ENCODE measurements at places on chromosomes 2 and 18.

DNA sequence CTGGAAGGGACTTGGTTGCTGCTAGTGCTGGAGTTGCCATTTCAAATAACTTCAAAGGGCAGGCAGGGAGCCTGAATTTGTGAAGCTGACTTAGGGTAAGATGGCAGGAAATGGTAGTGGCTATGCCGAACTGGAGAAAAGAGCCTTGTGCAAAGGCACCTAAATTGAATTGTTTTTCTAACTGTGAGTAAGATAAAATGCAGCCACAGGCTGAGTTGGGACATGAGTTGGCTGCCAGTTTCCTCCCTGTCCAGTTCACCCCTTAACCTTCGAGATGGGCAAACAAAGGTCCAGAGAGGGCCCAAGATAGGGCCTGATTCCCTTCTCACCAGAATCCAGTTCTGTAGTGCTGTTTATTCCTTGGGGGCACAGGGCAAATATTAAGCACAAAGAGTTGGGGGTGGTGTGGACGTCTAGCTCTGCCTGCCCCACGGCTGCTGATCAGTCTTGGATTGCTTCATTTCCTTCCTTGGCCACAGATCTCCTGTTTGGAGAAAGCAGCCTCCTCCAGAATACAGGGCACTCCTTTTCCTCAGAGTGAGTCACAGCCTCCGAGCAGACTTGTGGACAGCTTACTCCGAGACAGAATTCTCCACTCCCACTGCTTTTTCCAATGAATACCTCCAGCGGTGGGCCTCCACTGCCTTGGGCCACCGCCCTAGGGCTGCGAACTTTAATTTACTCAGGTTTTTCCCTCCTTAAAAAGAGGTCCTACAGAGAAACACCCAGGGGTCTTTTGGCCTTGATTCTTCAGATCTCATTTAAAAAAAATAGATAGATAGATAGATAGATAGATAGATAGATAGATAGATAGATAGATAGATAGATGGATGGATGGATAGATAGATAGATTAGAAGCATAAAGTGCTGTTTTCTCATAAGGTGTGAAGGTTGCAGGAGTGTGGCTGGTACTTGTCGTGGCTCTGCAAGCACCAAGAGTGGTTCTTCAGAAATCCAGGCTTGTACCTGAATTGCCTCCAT is 18.4 kb upstream of the SLC20A1 start:
- DNase-seq, result no peak
- H3K27ac ChIP-seq, result peak overlapping the region; percentile 59
- H3K27me3 ChIP-seq, result peaks cover 5% of the 10 kb centered on the region
- no peak overlapping the region for H3K4me3 ChIP-seq
- H3K4me1 ChIP-seq, result peaks cover 26% of the 10 kb centered on the region
- H3K36me3 ChIP-seq, result no peaks in the 10 kb centered on the region

- no peaks in the 10 kb centered on the region for H3K36me3 ChIP-seq
- H3K4me1 ChIP-seq, result no peaks in the 10 kb centered on the region
- DNase-seq, result no peak
- H3K4me3 ChIP-seq, result no peak overlapping the region
- H3K27me3 ChIP-seq, result peaks cover 11% of the 10 kb centered on the region
- no peak overlapping the region for H3K27ac ChIP-seq
Measured at GRCh38 chr18:68662754-68663153, 52.2 kb downstream of the TMX3 start.

DNA sequence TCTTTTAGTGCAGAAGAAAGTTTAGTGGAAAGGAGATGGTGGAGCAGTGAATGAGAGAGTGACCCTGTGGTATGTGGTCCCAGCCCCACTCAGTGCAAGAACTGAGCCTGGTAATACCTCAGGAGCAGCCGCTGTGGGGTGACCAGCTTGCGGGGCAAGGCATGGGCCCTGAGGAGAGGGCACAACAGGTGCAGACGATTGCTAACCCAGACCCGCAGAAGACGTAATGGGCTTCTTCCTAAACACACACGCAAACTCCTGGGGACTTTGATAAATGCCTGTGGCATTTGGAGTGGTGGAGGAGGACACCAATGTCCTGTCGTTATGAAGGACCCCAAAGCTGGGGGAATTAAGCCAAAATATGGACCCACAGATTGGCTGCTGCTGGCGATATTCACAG is 78.7 kb downstream of the GFPT1 start:
- H3K27ac ChIP-seq, result peak overlapping the region; percentile 25
- peaks cover 19% of the 10 kb centered on the region for H3K4me1 ChIP-seq
- DNase-seq, result no peak
- H3K36me3 ChIP-seq, result peaks cover 6% of the 10 kb centered on the region
- H3K4me3 ChIP-seq, result peak overlapping the region; percentile 84
- peaks cover 45% of the 10 kb centered on the region for H3K27me3 ChIP-seq

GRCh38 chr18:23106575-23106974 is 28.7 kb upstream of the CABLES1 start:
- H3K27me3 ChIP-seq, result no peaks in the 10 kb centered on the region
- peaks cover 23% of the 10 kb centered on the region for H3K4me1 ChIP-seq
- DNase-seq, result no peak
- H3K4me3 ChIP-seq, result peak overlapping the region; percentile 65

DNA sequence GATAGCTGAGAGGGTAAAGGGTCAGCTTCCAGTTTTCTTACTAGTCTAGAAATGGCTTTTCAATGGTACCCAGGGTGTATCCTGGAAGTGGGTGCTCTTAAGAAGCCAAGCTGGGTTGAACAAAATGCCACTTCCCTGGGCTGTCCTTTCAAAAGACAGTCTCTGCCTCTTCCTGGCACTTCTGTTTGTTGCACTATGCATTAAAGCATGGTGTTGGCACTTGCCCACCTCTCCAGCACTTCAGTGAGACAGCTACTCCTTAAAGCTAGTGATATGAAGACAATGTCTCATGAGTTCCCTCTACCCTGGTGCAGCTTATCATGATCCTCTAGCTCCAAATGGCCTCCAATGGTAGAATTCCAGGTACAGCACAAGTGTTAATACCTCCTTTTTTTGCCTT is 74.3 kb upstream of the IGFBP5 start:
- H3K36me3 ChIP-seq, result no peaks in the 10 kb centered on the region
- no peaks in the 10 kb centered on the region for H3K27me3 ChIP-seq
- H3K4me3 ChIP-seq, result no peak overlapping the region
- no peak for DNase-seq
- H3K27ac ChIP-seq, result no peak overlapping the region
- H3K4me1 ChIP-seq, result peaks cover 20% of the 10 kb centered on the region

- no peaks in the 10 kb centered on the region for H3K36me3 ChIP-seq
- no peak for DNase-seq
- no peaks in the 10 kb centered on the region for H3K27me3 ChIP-seq
- no peak overlapping the region for H3K27ac ChIP-seq
- H3K4me1 ChIP-seq, result no peaks in the 10 kb centered on the region
- no peak overlapping the region for H3K4me3 ChIP-seq
Measured at GRCh38 chr2:230471074-230471473, 55.1 kb downstream of the SP100 start.

DNA sequence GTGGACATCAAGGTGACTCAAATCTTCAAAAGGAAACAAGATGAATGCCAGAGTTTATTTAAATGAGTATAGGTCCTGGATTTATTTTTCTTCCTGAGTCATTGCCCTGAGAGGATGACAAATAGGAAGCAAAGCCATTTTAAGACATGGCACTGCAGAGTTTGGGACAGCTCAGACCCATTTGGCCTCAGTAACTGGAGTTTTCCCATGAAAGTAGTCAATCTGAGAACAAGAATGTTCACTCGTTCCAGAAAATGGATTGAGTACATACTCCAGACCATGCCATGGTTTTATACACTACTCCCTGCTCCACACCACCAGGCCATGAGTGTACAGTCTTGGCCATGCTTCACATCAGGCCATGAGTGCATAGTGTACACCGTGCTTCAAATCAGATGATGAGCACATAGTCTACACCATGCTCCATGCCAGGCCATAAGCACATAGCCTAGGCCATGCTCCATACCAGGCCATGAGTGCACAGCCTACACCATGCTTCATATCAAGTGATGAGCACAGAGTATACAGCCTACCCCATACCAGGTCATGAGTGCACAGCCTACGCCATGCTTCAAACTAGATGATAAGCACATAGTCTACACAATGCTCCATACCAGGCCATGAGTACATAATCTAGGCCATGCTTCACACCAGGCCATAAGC is 202.4 kb downstream of the FBXO15 start:
- no peak for DNase-seq
- no peak overlapping the region for H3K4me3 ChIP-seq
- peak overlapping the region; percentile 75 for H3K27ac ChIP-seq
- H3K4me1 ChIP-seq, result peaks cover 18% of the 10 kb centered on the region

DNA sequence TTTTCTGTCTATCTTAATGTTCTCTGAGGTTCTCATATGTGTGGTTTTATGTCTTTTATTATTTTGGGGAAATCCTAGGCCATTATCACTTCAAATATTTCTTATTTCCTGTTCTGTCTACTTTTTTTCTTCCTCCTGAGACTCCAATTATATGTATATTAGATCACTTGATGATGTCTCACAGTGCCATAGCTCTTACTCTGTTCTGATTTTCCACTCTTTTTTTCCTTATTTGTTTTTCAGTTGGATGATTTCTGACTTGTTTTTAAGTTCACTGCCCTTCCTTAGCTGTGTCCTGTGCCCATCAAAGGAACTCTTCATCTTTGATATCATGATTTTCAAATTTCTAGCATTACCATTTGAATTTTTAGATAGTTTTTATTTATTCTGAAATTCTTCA is 24.1 kb downstream of the FAM228B start:
- no peak overlapping the region for H3K27ac ChIP-seq
- DNase-seq, result no peak
- no peaks in the 10 kb centered on the region for H3K27me3 ChIP-seq
- H3K4me1 ChIP-seq, result no peaks in the 10 kb centered on the region
- peaks cover 42% of the 10 kb centered on the region for H3K36me3 ChIP-seq

DNA sequence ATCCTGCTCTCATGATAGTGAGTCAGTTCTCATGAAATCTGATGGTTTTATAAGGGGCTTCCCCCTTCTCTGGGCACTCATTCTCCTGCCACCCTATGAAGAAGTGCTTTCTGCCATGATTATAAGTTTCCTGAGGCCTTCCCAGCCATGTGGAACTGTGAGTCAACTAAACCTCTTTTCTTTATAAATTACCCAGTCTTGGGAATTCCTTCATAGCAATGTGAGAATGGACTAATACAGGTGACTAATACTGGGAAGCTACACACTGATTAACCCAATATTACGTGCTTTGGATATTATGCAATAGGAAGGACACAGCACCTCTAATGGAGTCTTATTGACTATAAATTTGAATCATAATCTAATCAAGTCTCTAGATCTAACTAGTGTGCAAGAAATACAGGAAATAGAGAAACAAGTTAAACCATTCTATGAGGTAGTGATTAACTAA is 107.2 kb upstream of the ETAA1 start:
- no peak overlapping the region for H3K4me3 ChIP-seq
- H3K27me3 ChIP-seq, result no peaks in the 10 kb centered on the region
- H3K27ac ChIP-seq, result peak overlapping the region; percentile 91
- DNase-seq, result no peak
- peaks cover 5% of the 10 kb centered on the region for H3K4me1 ChIP-seq

DNA sequence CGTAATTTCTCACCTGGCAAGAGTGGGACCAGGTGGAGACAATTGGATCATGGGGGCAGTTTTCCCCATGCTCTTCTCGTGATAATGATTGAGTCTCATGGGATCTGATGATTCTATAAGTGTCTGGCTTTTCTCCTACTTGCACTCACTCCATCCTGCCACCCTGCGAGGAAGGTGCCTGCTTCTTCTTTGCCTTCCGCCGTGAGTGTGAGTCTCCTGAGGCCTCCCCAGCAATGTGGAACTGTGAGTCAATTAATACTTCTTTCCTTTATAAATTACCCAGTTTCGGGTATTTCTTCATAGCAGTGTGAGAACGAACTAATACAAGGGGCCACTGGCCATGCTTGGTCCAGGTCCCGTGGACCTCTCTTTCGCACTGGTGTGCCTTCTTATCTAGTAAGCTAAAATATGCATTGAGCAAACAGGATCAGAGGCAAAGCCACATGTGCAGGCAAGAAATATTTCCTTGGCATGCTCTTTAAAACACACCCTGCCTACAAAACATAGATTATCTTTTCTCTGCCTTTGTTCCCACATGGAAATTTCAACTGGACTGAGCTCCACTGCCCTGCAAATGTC is 821.1 kb downstream of the TRIB2 start:
- H3K27me3 ChIP-seq, result peaks cover 3% of the 10 kb centered on the region
- H3K4me1 ChIP-seq, result peaks cover 6% of the 10 kb centered on the region
- no peaks in the 10 kb centered on the region for H3K36me3 ChIP-seq
- no peak overlapping the region for H3K27ac ChIP-seq

DNA sequence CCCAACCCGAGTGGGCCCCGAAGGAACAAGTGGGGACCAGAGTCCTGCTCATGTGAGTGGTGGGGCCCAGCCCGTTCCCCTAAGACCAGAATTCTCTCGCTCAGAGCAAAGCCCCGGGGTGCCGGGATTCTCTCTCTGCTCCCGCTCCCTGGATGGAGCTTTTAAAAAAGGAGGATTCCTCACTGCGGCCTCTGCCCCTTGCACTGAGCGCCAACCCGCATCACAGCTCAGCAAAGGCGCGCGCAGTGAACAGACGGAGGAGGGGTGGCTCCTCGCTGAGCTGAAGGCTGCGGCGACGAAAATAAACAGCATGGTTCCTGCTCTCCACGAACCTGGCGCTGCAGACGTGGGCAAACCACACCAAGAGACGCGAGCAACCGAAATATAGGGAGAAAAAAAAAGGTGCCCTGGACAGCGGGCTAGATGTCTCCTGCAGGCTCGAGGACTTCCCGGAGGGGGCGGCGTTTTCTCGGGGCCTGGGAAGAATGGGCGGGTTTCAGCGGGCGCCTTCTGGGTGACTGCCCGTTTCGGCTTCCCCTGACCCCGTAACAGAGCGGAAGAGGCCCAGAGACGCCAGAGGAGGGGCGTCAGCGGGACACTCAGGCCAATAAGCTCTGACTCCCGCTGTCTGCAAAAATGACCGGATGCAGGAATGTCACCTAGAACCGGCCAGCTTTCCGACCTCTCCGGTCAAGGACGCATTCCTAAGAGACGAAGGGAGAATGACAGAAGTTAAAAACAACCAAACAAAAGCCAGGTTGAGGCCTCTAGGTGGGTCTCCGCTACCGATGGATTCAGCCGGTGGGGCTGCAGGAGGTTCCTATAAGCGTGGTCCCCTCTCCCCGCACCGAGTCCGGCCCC is 819 bp upstream of the KLF11 start:
- DNase-seq, result no peak
- peak overlapping the region; percentile 92 for H3K4me3 ChIP-seq
- H3K27ac ChIP-seq, result peak overlapping the region; percentile 96
- peaks cover 8% of the 10 kb centered on the region for H3K36me3 ChIP-seq
- peaks cover 26% of the 10 kb centered on the region for H3K4me1 ChIP-seq

DNA sequence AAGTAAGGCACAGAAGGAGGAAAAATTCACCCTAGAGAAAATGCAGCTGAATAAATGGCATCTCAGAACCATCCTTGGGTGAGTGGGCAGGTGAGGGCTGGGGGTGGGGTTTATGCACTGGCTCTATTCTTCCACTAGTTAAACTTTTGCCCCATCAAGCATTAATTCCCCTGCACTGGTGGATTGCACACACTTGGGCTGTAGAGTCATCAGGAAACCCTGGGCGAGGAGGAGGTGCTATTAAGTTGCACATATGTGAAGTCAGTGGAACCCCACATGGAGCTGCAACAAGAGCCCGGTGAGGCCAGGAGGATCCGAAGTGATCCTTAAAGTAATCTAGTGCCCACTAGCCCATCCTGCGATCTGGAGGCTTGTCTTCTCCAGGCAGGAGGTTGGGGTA is 6.8 kb upstream of the DNAJB2 start:
- H3K4me1 ChIP-seq, result peaks cover 5% of the 10 kb centered on the region
- H3K27me3 ChIP-seq, result peaks cover 40% of the 10 kb centered on the region
- DNase-seq, result no peak
- H3K27ac ChIP-seq, result peak overlapping the region; percentile 23
- H3K4me3 ChIP-seq, result no peak overlapping the region
- H3K36me3 ChIP-seq, result no peaks in the 10 kb centered on the region

Data from type B pancreatic cell (in vitro differentiated cells).